ENCODE measurements at places on chromosomes 16 and 17.

DNA sequence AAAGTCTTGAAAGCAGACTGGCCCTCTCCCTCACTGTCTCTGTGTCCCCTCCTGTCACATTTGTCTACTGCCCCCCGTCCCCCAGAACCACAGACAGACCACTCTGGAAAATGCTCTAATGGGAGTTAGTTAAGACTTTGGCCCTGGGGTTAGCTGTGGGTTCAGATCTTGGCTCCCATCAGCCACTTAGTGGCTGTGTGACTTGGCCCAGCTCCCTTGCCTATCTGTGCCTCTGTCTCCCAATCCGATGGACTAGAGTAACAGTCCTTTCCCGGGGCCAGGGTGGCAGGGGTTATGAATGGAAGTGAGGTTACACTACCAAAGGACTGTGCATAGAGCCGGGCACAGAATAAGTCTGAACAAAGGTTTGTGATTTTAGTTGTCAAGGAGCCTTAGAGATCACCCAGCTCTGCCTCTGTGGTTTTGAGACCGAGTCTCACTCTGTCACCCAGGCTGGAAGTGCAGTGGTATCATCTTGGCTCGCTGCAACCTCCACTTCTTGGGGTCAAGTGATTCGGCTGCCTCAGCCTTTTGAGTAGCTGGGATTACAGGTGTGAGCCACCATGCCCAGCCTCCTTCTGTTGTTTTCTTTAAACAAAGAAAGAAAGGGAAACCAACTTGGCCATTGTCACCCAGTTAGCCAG is 23.7 kb downstream of the PPL start:
- no peak for DNase-seq

DNA sequence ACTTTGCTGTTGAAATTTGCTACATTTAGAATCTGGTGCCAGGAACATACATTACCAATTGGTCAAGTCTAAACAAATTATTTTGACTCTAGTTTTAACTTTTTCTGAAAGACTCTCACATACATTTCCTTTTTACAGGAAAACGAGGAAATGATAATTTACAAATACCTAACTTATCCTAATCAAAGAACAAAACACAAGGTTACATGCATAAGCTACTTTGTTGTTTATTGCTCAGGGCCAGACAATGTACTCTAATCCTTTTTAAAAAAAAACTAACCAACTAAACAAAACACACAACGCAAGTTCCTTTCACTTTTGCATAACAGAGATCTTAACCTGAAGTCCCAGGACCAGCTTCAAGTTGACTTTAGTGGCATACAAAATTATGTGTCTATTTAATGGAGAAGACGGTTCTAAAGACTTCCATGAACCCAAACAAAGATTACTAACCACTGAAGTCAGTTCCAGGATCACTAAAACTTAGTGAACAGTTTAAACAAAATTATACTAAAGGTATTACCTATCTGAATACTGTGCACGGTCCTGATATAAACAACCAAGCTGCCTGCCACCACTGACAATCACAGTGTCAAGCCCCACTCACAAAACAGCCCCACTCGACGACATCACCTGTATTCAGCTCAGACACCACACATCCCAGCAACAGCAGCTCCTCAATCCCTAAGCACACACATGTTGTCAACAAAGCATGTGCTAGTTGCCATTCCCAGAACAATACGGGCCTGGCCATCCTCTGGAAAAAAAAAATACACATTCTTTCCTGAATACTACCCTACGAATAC is 1.9 kb downstream of the ZNF652 start:
- DNase-seq: no peak

DNA sequence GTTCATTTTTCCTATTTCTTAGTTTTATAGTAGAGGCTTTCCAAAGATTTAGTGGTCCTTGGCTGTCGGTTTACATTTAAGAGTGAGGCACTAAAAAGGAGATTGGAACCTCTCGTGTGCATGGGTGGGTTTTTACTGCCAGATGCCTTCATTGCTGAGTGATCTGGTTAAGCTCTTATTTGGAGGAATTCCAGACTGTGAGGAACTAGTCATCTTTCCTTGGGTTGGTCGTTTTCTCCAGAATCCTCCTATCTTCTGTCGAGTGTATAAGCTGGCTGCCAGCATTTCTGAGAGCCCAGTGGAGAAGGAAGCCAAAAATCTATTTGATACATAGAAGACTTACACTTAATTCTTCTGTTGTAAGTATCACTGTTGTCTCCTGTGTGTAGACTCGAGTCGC is 22.6 kb downstream of the IST1 start:
- DNase-seq: no peak

- no peak for DNase-seq
Measured at GRCh38 chr17:77521076-77521475, 380.3 kb downstream of the SEC14L1 start.

- no peak for DNase-seq
Measured at GRCh38 chr17:50114849-50115357, 15.1 kb downstream of the SAMD14 start.

GRCh38 chr16:88692861-88693260 is 6.6 kb upstream of the SNAI3 start:
- DNase-seq: no peak

DNA sequence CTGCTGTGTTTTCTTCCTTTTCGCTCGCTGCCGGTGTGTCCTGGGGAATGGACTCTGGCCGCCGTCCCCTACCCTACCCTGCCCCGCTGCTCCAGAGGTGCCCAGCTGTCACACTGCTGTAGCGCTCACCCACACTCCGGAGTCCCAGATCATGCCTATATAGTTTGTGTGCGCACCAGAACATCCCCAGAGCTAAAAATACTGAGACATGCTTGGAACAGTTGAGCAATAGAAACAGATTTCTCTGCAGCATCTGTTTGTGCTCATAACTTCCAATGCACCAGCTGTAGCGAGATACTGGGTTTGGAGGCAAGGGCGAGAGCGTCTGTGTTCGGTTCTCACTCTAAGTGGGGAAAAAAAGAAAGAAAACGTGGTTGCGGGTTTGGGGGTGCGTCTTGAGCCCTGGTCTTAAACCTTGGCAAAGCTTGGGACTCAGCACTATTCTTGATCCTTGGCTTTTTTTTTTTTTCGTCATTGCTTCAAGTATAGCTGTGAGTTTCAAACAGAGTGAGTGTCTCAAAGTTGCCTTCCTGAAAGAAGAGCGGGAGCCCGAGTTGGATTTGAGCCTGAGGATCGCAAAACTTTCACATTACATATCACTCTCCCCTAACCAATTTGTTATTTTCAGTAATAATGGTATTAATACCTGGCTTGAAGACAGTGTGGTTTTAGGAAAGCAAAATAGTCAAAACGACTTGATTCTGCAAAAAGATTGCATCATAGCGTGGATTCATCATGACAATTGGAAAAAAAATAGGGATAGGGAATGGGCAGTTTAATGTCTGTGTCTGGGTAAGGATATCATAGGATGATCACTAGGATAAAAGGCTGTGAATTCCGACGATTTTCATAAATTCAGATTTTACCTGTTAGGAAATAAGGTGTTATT is 621 bp downstream of the KCNJ2 start:
- no peak for DNase-seq

DNA sequence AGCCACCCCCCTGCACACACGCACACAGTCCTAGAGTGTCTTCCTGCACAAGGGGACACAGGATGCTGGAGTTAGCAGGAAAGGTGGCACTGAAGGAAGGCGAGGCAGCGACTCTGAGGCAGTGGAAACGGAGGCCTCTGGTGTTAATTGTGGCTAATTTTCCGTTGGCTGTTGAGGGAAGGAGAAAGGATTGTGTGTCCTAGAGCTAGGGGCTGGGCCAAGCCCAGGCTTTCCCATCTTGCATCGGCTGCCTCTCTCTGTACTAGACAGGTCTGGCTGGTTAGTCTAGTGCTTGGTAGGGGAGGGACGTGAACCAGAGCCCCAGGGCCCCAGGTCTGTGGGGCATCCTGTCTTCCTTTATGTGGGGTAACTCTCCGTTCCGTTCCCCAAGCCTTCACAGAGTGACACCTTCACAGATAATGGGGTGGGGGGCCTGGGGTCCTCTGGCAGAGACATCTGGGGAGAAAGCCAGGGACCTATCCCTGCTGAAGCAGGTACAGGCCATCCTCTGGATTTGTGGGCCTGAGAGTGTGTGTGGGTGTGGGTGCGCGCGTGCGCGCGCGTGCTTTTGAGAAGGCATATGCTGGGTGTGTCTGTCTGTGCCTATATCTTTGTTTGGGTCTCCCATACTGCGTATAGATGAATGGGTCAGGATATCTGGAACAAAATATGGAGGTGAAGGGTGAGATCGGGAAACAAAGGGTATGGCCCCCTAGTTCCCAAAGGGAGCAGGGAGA is at the start of gene CHD3:
Gene CHD3 (plus strand): TSS at position 606 of the 737 bp plus-strand sequence. CDS start 212 bp downstream, outside the sequence.
- DNase-seq: peak; percentile 24

DNA sequence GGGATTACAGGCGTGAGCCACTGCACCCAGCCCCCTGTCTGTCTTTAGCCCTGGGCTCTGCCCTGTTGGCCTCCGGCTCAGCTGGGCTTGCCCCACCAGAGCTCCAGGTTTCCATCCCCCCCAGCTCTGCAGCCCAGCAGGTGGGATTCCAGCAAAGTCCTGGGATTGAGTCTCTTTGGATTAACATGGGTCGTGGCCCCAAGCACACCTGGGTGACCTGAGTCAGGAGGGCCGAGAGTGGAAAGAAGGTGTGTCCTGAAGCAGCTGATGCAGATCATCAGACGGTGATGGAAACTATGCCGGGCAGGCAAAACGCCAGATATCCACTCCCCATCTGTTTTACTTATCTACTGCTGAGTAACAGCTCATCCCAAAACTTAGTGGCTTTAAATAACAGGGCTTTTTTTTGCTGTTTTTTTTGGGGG is 72.5 kb downstream of the KNOP1 start:
- DNase-seq: no peak

GRCh38 chr17:45961206-45961605 is 37.8 kb upstream of the STH start:
- DNase-seq: no peak

- no peak for DNase-seq
Measured at GRCh38 chr17:81683208-81683583, 401 bp downstream of the ARL16 start.

DNA sequence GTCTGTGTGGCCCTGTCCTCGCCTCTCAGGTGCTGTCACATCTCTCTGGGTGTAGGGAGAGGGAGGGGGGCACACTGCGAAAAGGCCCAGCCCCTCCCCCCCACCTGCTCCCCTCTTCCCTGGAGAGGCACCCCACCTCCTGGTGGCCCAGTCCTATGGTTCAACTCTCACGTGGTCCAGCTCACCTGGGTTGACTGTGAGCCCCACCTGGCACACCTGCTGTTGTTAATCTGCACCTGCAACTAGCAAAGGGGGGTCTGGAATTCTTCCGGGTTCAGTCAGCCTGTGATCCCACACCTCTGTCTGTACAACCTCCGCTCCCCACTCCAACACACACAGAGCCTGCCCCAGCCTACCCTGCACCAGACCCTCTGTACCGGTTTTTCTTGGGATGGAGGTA is 2.0 kb upstream of the SYNGR2 start:
- DNase-seq: no peak

DNA sequence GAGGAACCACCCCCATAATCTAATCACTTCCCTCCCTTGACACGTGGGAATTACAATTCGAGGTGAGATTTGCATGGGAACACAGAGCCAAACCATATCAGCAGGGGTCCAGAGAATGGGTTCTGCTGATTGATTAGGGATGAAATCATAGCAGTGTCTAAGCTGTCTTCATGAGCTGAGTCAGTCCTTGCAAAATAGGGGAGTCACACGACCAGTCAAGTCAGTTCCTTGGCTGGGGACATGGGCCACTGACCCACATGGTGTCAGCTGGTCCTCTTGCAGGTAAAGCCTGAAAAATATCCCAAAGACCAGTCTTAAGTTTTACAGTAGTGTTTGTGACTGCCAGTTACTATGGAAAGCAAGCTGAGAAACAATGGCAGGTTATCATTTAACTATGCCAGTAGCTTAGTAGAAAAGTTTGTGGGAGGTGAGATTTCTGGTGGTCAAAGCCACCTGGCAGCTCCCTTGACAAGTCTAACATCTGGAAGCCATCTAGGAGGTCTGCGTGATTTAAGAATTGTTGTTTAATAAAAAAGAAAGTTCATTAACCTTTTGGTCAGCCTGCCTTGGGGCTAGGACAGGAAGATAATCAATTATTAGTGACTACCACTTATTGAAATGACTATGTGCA is 15.7 kb upstream of the ATF7IP2 start:
- DNase-seq: no peak

DNA sequence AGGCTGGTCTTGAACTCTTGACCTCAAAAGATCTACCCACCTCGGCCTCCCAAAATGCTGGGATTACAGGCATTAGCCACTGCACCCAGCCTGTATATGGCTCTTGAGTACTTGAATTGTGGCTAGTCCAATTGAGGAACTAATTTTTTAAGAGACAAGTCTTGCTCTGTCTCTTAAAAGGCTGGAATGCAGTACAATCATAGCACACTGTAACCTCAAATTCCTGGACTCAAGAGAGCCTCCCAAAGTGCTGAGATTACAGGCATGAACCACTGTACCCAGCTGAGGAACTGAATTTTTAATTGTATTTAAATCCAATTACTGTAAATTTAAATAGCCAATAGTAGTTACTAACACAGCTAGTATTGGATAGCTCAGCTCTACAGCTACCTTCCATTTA is 50.6 kb downstream of the MED13 start:
- DNase-seq: no peak

DNA sequence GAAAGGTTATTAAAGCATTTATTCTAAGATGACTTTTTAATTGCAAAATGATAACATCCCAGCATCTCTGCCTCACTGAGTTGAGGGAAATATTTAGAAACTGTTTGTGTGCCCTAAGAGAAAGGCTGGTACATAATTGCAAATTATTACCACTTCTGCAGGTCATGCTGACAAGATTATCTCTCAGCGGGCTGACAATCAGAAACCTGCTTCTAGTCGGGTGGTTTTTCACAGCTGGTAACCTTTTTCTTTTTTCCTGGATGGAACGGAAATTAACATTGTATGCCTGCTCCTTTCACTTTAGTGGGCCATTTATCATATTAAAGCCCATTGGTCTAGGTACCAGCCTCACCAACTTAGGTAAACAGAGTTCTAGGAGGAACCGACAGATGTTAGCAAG is 17.0 kb upstream of the NUDT7 start:
- DNase-seq: no peak

DNA sequence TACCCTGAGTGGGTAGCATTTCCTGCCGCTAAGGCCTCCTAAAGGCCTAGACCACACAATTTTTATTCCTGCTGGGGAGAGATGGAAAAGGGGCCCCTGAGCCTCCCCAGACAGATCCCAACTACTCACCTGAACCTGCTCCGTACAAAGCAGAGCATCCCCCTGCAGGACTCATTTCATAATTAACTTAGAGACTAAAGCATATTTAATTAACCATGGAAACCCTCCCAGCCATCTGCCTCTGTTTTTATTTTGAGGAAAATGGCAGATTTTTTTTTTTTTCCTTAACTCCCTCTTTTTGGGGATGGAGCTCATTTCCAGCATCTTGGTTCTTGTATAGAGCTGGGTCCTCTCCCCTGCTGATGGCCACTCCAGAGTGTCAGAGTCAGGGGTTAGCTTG is 96.5 kb upstream of the CRHR1 start:
- no peak for DNase-seq
